ENCODE measurements at places on chromosomes 11 and 22. TPM values are rescaled to one million over a fixed set of nuclear protein-coding genes. Genes with fewer than 3 reads are reported as not detected.

GRCh38 chr22:25718135-25718840 is 23.7 kb upstream of the MYO18B start:
- no peak for DNase-seq

DNA sequence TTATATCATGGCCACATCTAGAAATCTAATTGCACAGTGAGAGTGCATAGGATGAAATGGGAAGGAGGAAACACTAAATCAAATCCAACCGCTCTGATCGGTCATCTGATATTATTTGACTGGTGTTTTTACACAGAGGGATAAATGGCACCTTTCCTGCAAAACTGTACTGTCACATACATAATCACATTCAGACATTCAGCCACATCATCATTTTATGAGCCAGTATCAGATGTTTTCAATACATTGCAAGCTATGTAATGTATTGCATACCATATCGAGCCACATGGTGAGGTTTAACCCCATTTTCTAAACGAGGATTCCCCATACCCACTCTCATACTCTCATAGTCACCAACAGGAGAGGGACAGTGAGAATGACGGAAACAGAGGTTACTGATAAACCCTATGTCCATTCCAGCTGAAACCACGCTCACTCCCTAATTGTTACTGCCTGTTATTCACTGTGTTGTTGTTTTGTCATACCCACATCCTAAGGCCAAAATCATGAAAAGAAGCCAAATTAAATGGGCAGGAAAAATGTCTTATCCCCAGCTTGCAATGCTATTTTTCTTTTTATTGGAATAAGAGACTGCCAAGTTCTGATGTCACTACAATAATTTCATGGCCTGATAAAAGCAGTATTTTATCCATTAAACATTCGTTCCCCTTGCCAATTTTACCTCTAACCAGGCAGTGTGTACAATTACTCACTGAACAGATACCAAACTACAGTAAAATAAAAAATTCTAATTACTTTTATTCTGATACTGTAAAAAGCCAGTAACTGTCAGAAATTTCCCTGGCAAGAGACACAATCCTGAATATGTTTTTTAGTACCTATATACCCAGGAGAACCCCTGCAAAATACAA is 9.0 kb downstream of the CDON start:
- no peak for DNase-seq

The APOA5 gene
- not detected for total RNA-seq

The FOLR1 gene
- 1.1 TPM for total RNA-seq

GRCh38 chr11:96341211-96342013 is 1.6 kb downstream of the MAML2 start:
- DNase-seq: no peak

Data from urinary bladder (tissue), 4 donors.